Effector memory CD4-positive, alpha-beta T cell (primary cell): ENCODE measurements at places on chromosomes 1 and 21.

DNA sequence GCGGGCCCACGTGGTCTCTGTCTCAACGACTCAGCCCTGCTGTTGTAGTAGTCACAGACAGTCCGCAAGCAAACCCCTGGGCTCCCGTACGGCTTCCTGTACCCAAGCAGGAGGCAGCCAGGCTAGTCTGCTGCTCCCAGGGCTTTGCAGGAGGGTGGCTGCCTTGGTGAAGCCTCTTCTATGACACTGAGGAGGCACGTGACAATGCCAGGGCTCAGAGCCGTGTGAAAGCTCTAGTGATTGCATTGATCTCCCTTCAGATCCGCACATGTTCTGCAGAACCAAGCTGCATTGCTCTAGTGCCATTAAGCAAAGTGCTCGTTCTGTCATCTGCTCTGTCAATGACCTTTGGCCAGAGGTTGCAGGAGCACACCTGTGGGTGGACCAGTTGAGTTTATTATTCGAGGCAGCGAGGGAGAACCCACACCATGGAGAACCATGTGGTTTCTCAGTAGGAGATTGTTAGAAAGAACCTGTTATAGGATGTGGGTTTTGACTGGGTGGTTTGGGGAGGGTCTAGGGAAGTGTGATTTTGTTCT, 18.0 kb downstream of the UMODL1 start:
- DNase-seq = no peak

- no peak for DNase-seq
These were observed 49.8 kb upstream of the SEC16B start for GRCh38 chr1:178019622-178020021.

DNA sequence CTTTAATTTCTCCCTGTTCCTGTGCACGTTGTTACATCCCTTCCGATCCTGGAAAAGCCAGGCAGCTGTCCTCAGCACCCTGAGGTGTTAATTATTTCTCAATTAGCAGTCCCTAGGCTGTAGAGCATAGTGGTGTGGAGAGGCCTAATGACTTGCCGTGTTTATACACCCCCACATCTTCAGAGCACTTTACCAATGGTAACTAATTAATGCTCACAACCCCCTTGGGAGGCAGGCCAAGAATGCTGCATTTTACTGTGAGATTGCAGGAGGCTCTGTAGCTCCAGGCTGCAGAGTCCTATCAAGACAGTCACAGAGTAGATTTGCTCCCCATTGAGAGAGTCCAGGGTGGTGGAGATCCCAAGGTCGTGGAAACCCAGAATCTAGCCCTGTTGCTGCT, 2.4 kb upstream of the PARS2 start:
- no peak for DNase-seq

- no peak for DNase-seq
These were observed 40.9 kb downstream of the ATP6V1G3 start for GRCh38 chr1:198499588-198499987.

DNA sequence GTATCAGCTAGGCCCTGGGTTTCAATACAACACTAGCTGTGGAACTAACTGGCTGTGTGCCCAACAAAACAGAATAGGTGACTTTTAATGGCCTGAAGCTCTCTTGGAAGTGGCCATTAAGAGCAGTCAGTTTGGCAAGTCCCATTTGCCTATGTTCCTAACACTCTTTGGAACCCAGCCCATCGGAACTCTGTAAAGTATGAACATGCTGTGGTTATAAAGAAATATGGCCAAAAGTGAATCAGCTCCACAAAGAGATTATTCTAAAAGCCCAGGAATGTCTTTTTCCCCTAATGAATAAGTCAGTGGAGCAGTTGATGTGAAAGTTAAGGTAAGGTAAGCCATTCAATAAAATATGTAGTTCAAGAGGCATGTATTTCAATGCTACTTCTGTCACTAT, 223.7 kb upstream of the ADAMTS5 start:
- no peak for DNase-seq

DNA sequence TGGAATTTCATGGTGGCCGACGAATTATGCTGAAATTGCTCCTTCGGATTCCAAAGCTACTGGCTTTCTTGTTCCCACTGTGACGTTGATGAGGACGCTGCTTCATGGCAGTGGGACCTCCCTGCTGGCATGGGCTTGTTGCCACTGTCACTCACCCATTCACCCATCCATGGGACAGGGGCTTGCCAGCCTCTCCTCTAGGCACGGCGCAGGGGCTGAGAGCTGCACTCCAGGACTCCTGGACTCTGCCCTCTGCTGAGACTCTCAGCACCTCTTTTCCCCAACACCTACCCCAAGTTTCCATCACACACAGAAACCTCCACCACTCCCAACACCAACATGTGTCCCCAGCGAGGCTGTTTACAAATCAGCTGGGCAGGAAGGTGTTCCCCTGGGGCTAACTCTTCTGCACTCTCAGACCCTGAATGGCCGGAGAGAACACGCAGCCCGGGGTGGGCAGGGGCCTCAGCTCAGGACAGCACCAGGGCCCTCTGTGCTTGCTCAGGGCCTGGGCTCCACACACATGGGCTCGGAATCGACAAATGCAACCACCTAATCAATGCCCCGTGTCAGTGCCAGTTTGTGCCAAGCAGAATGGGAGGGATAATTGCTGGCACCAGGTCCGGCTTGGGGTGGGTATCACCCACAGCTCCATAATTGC, 3.1 kb downstream of the ITGB2 start:
- DNase-seq = no peak

GRCh38 chr1:104636581-104636980, 886.9 kb downstream of the AMY1C start:
- DNase-seq = no peak

- no peak for DNase-seq
These were observed 6.4 kb upstream of the KANK4 start for GRCh38 chr1:62325681-62326080.

DNA sequence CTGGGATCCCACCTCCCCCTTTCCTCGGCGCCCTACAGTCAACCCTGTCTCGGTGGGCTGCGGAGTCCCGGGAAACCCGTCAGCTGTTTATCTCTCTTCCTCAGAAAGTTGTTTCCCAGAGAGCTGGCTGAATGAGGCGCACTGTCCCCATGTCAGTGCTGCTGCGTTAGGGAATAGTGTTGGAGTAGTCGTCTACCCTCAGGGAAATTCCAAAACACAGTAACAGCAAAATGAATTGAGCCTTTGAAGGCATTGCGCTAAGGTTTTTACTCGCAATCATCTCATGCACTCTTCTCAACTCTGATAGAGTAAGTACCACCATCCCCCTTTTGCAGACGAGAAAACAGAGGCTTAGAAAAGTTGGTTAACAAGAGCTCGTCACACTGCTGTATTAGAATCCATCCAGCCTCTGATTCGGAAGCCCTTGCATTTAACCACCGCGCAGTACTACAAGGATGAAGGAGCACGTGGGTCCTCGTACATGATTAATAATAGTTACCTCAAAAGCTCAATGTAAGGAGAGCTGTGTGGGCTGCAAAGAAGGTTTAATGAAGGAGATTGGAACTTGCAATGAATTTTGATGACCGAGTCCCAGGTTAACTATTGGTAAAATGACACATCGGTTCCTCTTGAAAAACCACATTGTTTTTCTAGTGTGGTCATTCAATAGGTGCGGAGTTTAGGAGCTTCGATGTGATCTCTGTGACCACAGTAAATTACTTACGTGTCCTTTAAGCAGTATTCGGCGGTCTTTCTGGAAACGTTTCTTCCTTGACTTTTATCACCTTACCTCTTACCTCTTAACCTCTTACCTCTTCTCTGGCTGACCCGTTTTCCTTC, 788 bp upstream of the EDEM3 start:
- peak; percentile 20 for DNase-seq

GRCh38 chr1:91651243-91651642, 150.6 kb downstream of the CDC7 start:
- DNase-seq = no peak

GRCh38 chr1:116284819-116285390, 88.1 kb upstream of the ATP1A1 start:
- no peak for DNase-seq

- DNase-seq = no peak
These were observed 123.1 kb downstream of the CLIC6 start for GRCh38 chr21:34791776-34792503.

GRCh38 chr21:44926331-44927101, 5.8 kb upstream of the ITGB2 start:
- peak; percentile 57 for DNase-seq

DNA sequence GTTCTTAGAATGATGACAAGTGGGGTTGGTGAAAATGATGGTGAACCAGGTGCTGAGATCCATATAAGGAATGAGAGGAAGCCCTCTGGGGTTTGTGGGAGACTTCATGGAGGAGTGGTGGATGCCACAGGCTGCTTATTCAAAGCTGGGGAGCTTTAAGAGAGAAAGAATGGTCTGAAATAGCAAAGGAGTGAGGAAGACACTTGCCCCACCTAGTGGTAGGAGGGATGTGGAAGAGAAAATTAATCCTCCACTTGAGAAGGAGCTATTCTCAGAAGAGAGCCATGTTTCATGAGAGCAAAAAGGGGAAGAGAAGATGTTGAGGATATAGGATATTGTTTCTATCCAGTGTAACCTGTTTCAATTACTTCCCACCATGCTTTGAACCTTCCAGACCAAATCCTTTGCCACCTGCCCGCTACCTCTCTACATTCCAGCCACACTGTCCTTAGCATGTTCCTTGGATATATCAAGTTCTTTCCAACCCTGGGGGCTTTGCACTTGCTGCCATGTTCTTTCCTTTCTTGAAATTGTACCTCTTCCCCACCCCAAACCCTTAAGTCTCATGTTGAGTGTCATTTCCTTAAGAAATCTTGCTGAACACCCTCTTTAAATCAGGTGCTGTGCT, 19.6 kb upstream of the ZNF648 start:
- DNase-seq = no peak

DNA sequence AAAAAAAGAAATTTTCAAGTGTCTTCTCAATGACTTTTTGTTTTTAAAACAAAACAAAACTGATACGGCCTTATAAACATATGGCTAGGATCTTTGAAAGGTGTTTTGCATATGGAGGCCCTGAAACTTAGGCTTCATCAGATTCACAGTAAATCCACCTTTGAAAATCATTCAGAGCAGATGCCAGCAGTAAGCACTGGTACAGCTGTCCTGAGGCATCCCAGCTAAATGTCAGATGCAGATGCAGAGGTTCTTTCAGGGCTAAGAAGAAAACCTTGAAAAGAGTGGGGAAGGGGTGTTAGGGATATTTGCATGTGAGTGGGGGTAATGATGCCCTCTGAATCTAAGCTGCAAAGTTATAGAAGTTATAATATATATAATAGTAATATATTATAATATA, 56.2 kb upstream of the GNG12 start:
- no peak for DNase-seq

DNA sequence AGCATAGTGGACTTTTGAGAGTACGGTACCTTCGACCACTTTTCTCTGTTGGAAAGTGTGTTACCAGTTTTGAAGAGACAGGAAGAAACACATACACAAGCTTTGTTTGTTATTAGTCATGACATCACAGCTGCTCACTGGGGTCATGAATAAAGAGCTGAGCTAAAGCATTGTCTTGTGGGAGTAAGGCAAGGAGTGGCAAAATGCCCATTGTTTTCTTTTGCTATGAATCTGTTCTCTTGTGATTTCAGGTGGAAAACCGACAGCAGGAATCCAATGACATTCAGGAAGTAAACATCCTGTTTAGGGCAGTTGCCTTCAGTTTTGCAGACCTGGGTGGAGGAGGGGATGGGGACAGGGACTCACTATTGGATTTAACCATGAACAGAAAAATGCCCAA, 66.2 kb downstream of the RGL1 start:
- no peak for DNase-seq

DNA sequence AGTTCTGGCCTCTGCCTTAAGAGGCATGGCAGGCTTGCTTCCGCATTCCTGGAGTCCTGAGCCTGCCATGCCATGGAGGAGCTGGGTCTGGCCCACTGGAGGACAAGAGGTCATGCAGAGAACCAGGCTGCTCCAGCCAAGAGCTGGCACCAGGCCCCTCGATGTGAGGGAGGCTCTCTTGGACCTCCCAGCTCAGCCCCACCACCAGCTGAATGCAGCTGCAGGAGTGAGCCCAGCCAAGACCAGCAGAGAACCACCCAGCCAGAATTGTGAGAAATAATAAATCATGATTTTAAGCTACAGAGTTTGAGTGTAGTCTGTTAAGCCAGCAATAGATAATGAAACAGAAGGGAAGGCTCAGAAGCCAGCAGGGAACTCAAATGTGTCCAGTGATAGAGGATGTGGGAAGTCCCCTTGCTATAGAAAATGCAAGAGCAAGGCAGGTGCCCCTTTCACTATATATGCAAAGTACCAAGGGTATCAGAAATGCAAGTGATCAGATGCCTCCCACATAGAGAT, 118.4 kb downstream of the HIVEP3 start:
- no peak for DNase-seq

- DNase-seq = no peak
These were observed 115.9 kb downstream of the HIVEP3 start for GRCh38 chr1:41802532-41803501.

- DNase-seq = no peak
These were observed 8.4 kb downstream of the SNX27 start for GRCh38 chr1:151620286-151620685.

- no peak for DNase-seq
These were observed 100.5 kb downstream of the GIPC2 start for GRCh38 chr1:78146205-78146771.

GRCh38 chr1:29962831-29963247, 726.5 kb downstream of the PTPRU start:
- no peak for DNase-seq

DNA sequence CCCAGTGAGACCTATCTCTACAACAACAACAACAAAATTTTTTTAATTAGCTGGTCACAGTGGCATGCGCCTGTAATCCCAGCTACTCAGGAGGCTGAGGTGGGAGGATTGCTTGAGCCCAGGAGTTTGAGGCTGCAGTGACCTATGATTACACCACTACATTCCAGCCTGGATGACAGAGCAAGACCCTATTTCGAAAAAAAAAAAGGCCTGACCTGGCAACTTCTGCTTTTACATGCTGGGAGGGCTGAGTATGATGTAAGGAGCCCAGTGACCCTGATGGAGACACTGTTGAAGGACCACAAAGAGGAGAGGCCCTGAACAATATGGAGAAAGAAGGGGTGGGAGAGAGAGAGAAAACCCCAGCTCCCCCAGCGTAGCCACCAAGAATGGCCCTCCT, 9.2 kb upstream of the VPS26C start:
- no peak for DNase-seq
